ENCODE measurements at places on chromosomes 11 and 22.

GRCh38 chr11:32307471-32307870, 127.9 kb downstream of the WT1 start:
- no peak for DNase-seq

DNA sequence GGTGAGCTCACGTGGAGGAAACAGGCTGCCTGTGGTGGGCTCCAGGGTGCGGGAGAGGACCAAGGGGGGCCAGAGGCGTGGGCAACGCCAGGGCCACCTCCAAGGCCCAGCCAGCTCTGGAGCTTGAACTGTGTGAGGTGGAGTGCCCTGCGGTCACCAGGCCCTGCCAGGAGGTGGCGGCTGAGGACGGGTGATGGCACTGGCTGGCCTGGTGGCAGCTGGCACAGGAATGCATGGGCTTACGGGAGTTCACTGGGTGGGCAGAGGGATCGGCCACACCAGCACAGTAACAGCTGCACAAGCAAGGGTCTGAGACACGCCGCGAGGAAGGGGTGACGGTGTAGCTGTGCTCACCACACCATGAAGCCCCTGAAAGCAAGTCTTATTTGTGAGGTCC, 15.8 kb downstream of the TOLLIP start:
- DNase-seq, result peak; percentile 5

GRCh38 chr22:46881373-46882118, 119.1 kb downstream of the TBC1D22A start:
- DNase-seq, result no peak

DNA sequence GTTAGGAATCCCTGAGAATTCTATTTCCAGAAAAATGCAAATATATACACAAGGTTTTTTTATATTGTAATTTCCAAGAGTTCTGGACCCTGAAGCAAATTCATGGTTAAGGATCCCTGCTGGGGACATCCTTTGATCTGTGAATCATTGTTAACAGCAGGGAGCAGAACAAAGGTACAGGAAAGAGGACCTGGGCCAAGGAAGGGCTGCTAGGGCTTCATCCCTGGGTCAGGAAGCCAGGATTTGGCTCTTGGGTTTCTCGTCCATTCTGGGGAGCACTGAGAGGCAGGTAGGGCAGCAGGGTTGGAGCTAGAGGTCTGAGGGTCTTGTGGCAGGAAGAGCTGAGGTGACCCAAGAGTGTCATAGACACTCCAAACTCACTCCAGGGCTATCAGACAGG, 10.2 kb upstream of the OAF start:
- no peak for DNase-seq

Data from bone marrow (tissue), 2 donors.